ENCODE measurements at places on chromosomes 4 and X. TPM values are rescaled to one million over a fixed set of nuclear protein-coding genes. Genes with fewer than 3 reads are reported as not detected.

The CPZ gene
- 4.4 TPM for polyA plus RNA-seq

The BMX gene
- 1.3 TPM for polyA plus RNA-seq

The ATP2B3 gene
- polyA plus RNA-seq: 0.02 TPM

The SORCS2 gene
- polyA plus RNA-seq: 2.2 TPM

The SPIN2A gene
- 0.66 TPM for polyA plus RNA-seq

The ODAPH gene
- 0.21 TPM for polyA plus RNA-seq

GRCh38 chr4:85909851-85910250, 434.9 kb downstream of the ARHGAP24 start:
- no peak for DNase-seq

- DNase-seq: no peak
These were observed 24.4 kb upstream of the PDE5A start for GRCh38 chr4:119652998-119653397.

GRCh38 chrX:112735147-112735546, 55.4 kb upstream of the LHFPL1 start:
- DNase-seq: no peak

GRCh38 chrX:38704146-38704882, 96.9 kb upstream of the MID1IP1 start:
- DNase-seq: no peak

- DNase-seq: peak; percentile 11
These were observed 26.9 kb downstream of the ARSJ start for GRCh38 chr4:113952452-113953029.

- DNase-seq: no peak
These were observed 19.8 kb upstream of the FAM241A start for GRCh38 chr4:112125416-112125815.

DNA sequence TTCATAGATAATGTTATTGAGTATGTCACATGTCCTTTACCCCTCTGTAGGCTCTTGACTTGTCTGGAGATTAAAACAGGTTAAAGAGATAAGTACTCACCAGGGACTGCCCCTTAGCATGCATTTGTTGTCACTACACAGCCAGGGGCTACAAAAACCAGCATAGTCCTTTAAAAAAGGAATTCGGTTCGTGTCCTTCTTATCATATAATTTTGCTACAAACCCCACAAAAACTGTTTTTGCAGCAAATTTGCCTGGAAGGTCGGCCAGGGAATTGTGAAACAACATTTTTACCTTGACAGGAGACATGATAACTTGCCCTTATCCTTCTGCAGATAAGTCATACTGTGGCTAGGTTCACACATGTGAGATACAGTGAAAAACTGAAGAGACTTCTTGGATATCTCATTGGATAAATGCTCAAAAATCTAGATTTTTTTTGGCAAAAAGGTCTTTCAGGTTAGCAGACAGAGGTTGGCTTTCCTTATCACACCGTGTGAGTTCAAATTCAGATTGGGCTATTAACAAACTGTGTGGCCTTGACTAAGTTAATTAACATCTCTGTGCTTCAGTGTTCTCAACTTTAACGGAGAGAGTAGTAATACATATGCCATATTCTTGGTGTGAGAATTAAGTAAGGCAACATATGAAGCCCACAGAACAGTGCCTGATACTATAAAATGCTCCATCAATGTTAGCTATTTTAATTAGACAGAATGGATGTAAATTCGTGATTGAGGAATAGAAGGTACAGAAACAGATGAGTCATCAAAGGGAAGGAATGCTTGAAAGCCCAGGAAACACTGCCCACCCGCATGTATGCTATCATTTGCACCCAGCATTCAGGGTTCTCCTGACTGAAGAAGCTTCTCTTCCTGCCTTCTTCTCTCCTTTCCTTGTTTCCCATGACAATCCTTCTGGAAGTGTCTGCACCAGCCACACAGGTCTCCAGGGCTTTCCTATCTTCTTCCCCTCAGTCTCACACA, 30.0 kb downstream of the FAM9C start:
- no peak for DNase-seq

DNA sequence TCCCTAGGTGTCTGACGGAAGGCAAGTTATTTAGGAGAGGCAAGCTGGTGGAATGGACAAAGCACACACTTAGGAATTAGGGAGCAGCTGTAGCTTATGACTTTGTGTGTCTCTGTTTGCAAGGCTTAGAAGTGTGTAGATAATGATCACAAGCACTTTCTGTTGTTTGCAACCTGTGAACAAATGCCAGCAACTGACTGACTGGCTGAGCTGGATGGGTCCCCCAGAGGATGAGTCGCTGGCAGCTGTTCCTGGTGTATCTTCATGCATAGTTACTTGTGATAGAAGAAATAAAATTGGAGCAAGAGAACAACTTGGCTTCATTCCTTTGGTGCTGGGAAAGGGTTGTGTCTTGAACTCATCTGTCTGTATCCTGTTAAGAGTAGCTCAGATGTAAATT, 64.2 kb upstream of the BEND4 start:
- DNase-seq: no peak

DNA sequence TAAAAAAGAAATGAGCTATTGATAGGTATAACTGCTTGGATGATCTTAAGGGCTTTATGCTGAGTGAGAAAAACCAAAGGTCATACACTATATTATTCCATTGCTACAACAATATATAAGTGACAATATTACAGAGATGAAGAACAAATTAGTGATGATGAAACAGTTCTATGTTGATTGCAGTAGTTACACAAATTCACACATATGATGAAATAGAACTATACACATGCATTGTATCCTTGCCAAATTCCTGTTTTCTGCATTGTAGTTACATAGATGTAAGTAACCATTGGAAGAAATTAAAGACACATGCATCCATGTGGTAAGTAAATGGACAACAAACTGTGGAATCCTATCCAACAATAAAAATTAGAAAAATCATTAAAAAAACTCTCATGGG, 76.5 kb downstream of the CENPC start:
- DNase-seq: no peak

Measured in thymus (tissue), 14 donors.